ENCODE measurements at places on chromosomes 5 and 9.
A peak's percentile ranks its signal among the peaks of the same experiment; 100 is the strongest.

GRCh38 chr5:140152022-140152999 lies 22.7 kb upstream of the CYSTM1 start:
- DNase-seq, result peak; percentile 59

GRCh38 chr9:85156652-85157051 lies 487.1 kb downstream of the NTRK2 start:
- DNase-seq, result no peak

- DNase-seq, result peak; percentile 39
Measured at GRCh38 chr9:34332076-34332964, 3.0 kb downstream of the NUDT2 start.

DNA sequence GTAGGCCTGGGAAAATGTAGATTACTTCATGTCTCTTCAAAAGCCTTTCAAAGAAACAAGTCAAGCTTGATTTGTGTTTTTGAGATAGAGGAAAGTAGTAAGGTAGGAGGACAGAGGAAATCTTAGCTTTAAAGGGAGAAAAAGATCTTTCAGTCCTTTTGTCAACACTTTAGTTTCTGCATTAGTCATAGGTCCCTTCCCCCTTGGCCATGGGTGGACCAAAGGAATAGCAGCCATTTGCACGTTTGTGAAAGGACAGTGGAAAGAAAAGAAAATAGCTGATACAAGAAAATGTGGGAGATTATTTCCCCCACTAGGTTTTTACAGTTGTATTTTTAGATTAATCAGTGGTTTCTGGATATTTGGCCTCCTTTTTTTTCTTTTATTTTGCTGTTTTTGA lies 121.9 kb upstream of the GRHPR start:
- DNase-seq, result no peak

DNA sequence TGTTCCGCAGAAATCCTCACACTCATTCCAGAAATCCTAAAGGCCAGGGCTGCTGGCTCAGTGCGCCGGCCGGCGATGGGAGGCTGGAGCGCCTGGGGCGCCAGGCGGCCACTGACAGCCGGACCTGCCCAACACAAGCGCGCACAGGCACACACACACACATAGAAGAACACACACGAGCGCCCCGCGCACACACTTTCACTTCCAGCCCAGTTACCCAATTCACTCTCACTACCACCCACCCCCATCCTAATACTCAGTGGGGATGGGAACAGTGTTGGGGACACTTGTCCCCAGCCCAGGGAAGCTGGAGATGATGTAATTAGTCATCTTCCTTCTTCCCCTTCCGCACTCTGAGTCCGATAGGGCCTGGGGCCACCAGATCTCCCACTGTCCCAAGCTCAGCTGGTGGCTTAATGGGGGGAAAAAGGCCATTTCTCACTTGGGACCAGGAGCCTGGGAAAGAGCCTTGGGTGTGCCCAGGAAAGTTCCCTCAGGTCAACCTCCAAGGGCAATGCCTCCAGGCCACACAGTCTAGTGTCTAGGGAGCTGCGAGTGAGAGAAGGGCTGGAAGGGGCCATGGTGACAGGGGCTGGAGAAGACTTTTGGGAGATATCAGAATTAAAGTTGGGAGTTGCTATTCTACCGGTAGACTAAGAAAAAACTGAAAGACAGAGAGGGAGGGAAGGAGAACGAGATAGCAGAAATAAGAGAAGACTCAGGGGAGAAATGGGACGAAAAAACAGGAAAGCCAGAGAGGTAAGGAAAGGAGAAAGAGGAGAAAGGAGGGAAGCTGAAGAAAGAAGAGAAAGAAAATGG lies 1.7 kb downstream of the EBF1 start:
- peak; percentile 73 for DNase-seq

DNA sequence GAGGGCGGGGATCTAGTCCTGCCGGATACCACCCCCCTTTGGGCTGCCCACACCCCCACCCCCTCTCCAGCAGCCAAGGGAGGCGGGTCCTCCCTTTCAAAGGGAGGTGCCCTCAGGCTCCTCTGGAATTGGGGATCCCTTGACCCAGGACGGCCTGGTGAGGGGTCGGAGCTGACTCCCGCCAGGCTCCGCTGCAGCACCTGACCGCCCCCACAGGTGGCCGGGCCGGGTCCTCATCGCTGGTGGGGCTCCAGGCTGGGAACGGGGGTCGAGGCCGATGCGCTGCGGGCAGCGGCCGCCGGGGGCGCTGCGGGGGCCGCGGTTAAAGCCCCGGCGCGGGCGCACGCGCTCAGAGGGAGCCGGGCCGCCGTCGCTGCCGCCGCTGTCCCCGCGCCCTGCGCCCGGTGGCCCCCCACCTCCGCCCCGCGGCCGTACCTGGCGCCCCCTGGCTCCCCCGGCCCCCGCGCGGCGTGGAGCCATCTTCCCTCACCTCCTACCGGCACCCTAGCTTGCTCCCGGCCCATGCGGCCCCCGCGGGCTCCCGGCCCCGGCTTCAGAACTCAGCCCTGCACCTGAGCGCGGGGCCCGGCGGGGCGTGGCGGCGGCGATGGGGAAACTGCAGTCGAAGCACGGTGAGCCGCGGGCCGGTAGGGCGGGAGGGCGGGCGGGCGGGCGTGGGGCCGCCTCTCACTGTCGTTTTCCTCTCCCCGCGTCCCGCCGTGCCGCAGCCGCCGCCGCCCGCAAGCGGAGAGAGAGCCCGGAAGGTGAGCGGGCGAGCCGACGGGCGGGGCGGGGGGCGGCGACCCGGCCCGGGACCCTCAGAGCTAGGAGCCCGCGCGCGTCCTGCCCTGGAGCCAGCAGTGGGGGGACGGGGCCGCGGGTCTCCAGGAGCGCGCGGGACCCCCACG lies at the start of gene NKD2:
Gene NKD2, plus strand, starts transcription at position 352 of the 908 bp plus-strand sequence. Its CDS starts 256 bp downstream, at position 608.
- peak; percentile 98 for DNase-seq

DNA sequence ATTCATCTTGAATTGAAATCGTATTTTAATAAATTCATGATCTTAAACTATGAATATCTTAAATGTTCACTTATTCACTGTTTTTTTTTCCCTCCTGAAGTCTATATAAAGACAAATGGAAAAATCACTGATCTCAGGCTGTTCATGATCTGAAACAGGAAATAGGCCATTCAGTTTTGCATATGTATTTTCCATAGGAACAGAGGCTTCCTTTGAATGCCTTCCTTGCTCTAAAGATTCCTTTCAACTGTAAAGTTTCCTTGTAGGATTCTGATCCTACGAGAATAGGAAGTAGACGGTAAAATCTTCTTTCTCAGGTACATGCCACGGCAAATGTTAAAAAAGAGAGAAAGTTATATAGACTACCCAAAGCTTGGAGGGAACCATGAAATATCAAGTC lies 194.4 kb upstream of the PPP1R2B start:
- DNase-seq, result no peak

GRCh38 chr9:125966466-125966865 lies 219.3 kb downstream of the PBX3 start:
- no peak for DNase-seq

DNA sequence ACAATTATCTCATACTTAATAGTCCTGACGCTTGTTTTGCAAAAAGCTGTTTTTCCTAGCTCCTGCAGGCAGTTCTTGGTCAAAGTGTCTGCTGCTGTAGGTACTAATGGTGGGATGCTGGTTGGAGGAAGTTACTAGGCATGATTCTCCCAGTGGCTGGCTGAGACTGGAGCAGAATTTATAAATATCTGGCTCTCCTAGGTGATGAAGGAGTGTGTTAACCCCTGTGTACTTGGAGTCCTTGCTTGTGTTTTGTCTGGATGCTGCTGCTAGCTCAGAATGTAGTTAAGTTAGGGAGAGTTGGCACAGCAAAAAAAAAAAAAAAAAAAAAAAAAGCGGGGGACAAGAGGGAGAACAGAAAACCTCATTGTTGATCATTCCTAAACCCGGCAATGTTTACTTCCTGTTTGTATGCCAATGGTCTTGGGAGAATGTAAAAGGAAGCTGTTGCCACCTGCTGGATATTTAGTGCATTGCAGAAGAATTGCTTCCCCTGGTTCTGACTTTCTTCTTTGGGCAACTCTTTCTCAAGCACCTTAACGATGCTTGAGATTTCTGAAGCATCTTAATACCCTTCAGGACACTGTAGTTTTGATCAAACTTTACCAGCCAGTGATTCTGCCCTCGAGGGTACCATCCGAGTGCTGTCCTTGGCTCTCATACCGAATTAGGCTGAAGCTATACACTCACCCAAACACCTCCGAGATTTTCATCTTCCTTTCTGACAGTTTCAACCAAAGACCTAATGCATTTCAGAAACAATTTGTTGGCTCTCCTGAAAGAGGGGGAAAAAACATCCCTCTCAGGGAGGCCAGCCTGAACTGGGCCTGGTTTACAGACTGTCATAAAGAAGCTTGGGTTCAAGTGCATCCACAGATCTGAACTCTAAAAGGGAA lies 71.7 kb upstream of the WWC1 start:
- peak; percentile 68 for DNase-seq

DNA sequence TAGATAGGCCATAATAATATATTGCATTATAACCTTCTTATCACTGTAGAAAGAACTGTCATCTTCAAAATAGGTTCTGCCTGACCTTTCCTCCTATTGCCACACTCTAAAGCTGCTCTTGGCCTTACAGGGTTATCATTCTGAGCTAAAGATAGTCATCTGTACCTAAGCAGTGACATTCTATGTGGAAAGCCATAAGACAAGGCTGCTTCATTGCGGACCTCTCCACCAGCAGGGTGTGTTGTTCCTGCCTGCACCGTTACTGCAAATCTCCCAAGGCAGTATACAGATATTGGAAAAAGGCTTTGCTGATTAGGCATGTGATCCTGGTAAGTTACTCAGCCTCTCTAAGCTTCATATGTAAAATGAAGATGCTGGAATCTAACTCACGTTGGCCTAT lies 8.1 kb downstream of the ZNF622 start:
- DNase-seq, result no peak

- DNase-seq, result peak; percentile 44
Measured at GRCh38 chr9:131227112-131227958, 49.0 kb downstream of the FAM78A start.

- peak; percentile 33 for DNase-seq
Measured at GRCh38 chr5:16792598-16793275, 143.4 kb downstream of the MYO10 start.

- no peak for DNase-seq
Measured at GRCh38 chr9:96253059-96253696, 48.8 kb downstream of the HSD17B3 start.

DNA sequence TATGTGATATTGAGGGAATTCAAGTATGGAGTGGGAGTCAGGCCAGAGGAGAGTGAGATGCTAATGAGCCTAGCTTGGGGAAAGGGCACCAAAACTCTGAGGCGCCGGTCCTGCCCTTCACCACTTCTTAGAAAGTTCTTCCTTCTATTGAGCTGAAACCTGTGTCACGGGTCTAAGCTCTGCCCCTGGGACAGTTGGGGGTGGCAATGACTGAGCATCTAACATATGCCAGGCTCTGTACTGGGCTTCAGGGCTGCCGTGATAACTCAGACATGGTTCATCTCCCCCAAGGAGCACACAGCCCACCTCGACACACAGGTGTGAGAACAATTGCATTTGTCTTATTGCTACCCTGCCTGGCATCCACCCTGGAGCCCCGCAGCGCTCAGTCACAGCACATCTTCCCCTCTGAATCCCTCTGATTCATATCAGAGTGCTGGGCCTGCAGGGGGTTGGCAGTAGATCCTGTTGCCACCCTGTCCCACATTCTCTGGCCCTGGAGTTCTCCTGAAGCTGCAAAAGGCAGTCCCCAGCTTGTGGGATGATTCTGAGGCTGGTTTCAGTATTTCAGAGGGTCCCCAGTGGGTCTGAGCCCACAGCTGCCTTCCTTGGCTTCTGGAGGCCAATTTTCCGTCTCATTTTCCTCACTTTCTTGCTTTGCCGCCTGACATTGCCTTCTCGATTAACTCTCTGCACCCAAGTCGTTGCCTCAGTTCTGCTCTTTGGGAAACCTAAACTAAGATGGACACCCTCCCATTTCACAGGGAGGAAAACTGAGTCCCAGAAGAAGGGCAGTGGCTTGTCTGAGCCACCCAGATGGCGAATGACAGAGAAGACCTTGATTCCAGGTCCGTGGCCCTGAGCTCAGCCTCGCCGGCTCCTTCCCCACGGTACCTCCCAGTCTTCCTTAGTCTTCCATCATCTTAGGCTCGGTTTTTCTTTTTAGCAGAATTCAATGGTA lies 42.5 kb downstream of the ALG2 start:
- no peak for DNase-seq

DNA sequence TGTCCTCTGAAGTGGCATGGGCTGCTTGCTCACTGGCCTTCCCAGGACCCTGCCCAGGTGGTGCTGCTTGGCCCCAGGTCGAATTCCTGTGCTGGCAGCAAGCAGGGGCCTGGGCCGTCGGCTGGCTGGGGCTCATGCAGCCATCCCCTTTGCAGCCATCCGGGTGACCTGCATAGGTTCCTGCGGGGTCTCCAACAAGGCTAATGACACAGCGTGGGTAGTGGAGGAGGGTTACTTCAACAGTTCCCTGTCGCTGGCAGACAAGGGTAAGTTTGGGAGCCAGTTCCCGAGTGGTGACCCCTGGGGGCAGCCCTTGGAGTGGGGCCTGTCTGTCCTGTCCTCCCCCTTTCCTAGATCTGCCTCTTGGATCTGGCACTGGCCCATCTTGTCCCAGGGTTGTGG lies 6.1 kb upstream of the EHMT1 start:
- peak; percentile 57 for DNase-seq

GRCh38 chr5:90135779-90136378 lies 273.7 kb downstream of the CETN3 start:
- peak; percentile 44 for DNase-seq

GRCh38 chr9:134738869-134739659 lies 97.5 kb downstream of the COL5A1 start:
- DNase-seq, result peak; percentile 98

GRCh38 chr5:132102944-132103331 lies 29.3 kb downstream of the CSF2 start:
- no peak for DNase-seq

DNA sequence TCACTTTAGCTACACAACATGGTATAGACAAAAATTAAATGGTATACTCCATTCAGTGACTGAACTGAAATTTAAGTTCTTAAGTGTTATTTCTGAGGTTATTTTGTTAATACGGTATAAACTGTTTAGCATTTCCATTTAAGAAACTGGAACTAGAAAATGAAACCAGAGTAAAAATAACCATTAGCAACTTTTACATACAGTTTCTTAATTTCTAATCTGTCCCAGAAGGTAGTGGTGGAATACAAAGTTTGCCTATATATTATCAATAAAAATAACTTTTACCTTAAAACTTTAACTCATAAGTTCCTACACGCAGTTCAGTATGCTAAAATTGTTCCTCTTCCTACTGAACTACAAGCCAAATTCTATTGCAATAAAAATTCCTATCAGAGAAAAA lies 10.3 kb downstream of the GOLPH3 start:
- DNase-seq, result no peak

DNA sequence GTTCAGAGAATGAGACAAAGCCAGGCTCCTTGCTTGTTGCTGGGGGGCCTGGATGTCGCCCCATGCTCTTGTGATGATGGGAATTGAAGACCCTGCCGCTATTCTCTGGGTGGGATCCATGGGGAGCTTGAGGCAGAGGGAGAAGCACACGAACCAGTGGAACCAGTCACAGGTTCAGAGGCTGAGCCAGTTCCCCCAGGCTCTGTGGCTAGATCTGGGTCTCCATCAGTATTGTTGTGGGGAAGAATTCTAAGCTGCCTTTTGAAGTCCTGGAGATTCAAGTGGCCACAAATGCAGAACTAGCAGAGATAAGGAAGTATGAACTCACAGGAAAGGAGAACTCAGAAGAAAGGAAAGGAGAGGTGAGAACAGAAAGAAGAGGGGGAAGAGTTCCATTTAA lies 219.4 kb downstream of the MSX2 start:
- DNase-seq, result no peak

GRCh38 chr5:69160651-69161050 lies 6.3 kb upstream of the CCNB1 start:
- peak; percentile 30 for DNase-seq

Measured in H7 (cell line).